Left kidney (tissue), 8 donors: ENCODE measurements at places on chromosomes 5 and 9.
A peak's percentile ranks its signal among the peaks of the same experiment; 100 is the strongest.

- DNase-seq: no peak
Measured at GRCh38 chr5:168740092-168740800, 161.1 kb upstream of the PANK3 start.

DNA sequence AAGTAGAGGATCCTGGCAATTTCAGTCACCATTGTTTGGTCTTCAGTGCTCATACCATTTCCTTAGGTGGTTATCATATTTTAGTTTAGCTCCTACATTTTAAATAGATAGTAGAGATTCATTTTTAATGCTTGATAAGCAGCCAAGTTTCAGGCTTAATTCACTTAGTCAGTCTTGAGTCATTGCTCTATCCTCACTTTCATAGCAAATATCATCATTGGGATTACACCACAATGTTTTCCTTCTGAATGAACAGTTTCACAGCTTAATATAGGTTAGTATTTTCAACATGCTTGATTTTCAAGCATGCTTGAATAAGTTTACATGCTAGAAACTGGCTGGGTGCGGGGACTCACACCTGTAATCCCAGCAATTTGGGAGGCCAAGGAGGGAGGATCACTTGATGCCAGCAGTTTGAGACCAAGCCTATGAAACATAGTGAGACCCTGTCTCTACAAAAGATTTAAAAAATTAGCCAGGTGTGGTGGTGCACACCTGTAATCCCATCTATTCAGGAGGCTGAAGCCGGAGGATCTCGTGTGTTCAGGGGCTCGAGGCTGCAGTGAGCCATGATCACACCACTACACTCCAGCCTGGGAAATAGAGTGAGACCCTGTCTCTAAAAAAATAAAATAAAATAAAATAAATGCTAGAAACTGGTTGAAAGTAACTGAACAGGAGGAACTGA is 339.9 kb downstream of the ADGRV1 start:
- no peak for DNase-seq

DNA sequence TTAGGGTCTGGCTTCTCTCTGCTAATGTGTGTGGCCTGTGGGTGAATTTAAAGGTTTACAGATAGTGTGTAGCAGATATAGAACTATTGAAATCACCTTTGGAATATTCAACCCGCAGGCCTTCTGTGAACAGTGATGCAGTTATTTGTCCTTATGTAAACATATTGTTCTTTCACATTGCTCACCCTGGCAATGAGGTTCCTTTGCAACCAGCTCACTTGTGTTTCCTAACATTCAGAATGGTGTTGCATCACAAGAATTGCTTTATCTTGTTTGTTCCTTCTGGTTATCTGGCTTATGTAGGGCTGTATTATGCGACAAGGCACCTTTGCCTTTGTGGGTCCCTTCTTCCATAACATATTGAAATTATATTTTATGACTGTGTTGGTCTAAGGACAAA is 370.3 kb downstream of the NNT start:
- DNase-seq: no peak

DNA sequence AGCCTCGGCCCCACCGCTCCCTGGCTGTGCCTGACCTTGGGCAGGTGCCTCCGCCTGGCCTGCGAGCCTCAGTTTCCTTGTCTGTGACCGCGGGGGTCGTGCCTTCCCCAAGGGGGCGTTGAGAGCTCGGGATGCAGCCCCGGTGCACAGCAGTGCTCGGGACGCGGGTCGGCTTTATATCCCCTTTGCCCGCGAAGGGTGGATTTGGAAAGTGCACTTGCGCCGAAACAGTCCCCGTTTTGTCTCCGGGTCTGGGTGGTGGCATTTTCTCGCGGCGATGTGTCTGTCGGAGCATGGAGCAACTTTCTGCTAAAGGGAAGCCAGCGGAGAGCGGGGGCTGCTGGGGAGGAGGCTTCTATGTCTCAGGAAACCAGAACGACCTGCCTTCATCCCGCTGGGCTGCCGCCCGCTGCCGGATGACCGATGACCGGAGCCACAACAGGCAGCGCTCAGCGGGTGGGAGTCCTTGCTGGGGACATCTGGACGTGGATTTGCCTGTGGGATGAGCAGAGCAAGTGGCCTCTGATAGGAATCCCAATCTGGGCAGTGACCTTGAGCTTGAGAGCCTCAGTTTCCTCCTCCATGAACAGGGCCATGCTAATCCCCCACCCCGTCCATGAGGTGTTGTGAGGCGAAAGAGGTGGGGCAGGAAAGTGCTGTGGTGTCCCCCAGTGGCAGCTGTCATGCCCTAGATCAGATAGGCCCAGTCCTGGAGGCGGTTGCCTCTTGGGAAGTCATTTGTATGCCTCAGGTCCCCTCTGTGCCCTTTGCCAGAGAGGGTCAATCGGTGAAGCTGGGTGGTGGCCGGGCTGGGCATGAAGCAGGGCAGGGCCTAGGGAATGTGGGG is 651 bp downstream of the HRH2 start:
- no peak for DNase-seq

- DNase-seq: no peak
Measured at GRCh38 chr5:40274568-40274967, 405.1 kb upstream of the PTGER4 start.

- DNase-seq: no peak
Measured at GRCh38 chr5:99239826-99240360, 311.1 kb upstream of the CHD1 start.

- no peak for DNase-seq
Measured at GRCh38 chr5:116297296-116297814, 212.5 kb downstream of the COMMD10 start.

GRCh38 chr9:97398999-97399758 is 12.7 kb upstream of the TDRD7 start:
- DNase-seq: peak; percentile 43

GRCh38 chr5:173265433-173265832 is 30.4 kb upstream of the NKX2-5 start:
- no peak for DNase-seq

DNA sequence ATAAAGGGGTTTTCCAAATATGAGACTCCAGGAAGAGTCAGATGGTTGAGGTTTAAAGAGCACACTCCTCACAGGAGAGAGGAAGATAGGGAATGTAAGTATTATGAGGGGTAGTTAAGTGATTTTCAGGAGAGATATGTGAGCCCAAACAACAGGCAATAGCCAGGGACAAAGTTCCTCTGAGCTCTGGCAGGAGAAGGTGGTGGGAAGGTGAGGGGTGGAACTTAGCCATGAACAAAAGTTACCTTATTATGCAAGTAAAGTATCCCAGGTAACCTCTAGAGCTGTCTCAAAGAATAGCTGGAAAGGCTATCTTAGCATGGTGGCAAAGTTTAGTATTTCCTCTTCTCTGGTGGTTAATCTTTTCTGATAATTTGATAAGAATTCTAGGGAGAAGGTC is 450.5 kb upstream of the PTPRD start:
- no peak for DNase-seq

- no peak for DNase-seq
Measured at GRCh38 chr5:19795218-19795617, 192.8 kb downstream of the CDH18 start.

GRCh38 chr9:16133556-16134227 is 580.8 kb downstream of the CCDC171 start:
- peak; percentile 39 for DNase-seq

GRCh38 chr5:40799258-40799657 is 1.1 kb upstream of the PRKAA1 start:
- no peak for DNase-seq

DNA sequence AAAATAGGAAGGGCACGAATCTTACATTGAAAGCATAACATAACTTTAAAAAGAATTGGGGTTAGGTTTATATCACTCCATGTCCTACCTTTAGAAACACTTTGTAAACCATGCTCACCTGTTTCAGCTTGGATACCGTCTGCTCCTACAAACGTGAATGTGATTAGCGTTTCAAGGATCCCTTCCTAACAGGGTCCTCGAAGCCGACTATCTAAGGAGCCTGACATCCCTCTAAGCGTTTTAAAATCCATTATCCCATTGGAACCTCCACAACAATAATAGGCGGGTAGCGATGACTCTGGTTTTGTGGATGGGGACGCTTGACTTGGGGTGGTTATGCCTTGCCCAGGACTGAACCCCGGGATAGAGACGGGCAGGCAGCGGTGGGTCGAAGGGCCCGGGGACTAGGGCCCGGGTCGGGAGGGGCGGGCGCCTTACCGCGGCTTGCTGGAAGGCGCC is 937 bp downstream of the SVEP1 start:
- DNase-seq: no peak

DNA sequence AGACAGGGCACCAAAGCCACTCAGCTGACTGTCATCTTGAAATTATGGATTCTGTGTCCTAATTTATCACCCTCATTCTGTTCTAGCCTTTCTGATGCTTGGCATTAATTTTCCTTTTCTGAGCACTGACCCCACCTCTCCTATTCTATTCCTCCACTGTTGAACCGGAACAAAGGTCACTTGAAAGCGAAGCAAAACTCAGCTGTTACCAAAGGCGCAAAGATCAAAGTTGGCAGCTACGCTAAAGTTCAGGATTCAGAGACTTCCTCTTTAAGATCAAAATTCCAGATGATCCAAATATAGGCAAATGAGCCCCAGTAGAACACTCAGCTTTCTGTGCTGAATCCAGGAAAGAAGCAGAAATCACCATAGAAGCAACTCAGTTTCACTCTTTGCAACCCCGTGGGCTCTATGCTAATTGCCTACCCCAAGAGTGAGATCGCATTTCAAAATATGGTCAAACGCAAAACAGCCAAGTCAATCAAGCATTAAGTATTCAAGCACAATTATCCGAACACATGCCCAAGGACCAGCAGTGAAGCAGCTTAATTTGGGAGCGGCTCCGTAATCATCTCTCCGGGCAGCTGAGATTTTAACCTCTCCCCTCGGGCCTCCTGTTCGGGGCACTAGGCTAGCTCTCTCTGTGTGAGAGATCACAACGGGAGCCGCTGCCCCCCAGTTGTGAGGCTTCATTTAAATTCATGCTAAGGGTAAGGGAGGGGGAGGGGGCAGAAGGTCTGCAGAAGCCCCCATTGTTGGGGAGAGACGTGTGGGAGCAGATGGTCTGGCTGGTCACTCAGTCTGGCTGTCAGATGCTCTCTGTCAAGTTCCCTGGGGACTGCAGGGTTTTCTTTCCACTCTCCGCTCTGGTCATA is 288.6 kb downstream of the ELAVL2 start:
- DNase-seq: no peak

- no peak for DNase-seq
Measured at GRCh38 chr9:137235424-137236237, 4.9 kb downstream of the SLC34A3 start.

GRCh38 chr5:149860801-149861322 is 83.7 kb downstream of the PDE6A start:
- no peak for DNase-seq

- DNase-seq: no peak
Measured at GRCh38 chr9:12882430-12882829, 107.6 kb downstream of the LURAP1L start.

DNA sequence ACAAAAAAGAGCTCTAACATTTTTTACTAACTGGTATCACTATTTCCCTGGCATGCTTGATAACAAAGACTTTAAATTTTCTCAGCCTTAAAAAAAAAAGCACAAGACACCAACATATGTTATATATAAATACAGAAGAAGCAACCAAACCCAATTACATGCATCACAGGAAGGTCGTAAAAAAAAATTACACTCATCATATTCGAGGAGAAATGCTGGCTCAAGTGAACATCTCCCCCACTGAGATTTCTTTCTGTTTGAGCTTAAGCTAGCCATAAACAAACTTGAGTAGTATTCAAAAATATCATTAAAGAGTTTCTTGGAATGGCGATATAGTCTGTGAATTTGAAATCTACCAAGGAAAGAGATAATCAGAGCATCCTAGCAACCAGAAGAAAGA is 7.5 kb upstream of the MSH3 start:
- DNase-seq: no peak

- DNase-seq: no peak
Measured at GRCh38 chr5:128349044-128349858, 188.8 kb downstream of the FBN2 start.

GRCh38 chr9:32389365-32389764 is 4.9 kb downstream of the ACO1 start:
- DNase-seq: no peak

GRCh38 chr9:89497257-89497963 is 503 bp downstream of the SEMA4D start:
- no peak for DNase-seq

- no peak for DNase-seq
Measured at GRCh38 chr5:94031631-94032030, 290.2 kb upstream of the POU5F2 start.

- DNase-seq: no peak
Measured at GRCh38 chr5:40481241-40481640, 198.5 kb upstream of the PTGER4 start.

- DNase-seq: no peak
Measured at GRCh38 chr9:13292158-13292557, 12.7 kb upstream of the MPDZ start.

DNA sequence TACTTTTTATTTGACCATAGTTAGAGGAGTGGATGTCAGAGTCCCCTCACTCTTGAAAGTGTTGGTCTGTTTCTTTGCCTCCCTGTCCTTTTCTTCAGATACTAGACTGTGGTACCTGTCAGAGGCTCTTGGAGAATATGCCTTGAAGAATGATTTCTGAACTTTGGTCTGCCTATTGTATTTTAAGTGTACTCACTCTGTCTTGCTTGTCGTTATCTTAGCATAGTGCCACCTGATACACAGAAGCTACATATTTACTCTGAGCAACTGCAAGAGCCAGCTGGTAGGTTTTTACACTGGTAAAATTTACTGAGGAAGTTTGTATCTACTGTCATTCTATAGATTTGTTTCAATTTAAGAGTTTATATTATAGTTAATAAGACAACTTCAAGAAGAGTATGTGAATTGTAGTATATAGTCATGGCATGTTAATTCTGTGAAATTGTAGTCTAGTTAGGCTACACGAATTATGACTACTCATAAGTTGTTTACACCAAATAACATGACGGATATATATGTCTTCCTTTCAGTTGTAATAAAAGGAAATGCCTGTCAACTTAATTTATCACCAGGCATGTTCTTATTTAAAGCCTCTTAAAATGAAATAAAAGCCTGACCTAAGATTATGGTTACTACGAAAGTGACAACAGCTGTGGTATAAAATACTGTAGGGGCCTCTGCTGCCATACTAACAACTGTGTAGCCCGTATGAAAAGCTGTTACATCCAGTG is 201.7 kb downstream of the KDM4C start:
- DNase-seq: no peak

GRCh38 chr5:143124593-143124992 is 278.9 kb downstream of the NR3C1 start:
- DNase-seq: no peak

DNA sequence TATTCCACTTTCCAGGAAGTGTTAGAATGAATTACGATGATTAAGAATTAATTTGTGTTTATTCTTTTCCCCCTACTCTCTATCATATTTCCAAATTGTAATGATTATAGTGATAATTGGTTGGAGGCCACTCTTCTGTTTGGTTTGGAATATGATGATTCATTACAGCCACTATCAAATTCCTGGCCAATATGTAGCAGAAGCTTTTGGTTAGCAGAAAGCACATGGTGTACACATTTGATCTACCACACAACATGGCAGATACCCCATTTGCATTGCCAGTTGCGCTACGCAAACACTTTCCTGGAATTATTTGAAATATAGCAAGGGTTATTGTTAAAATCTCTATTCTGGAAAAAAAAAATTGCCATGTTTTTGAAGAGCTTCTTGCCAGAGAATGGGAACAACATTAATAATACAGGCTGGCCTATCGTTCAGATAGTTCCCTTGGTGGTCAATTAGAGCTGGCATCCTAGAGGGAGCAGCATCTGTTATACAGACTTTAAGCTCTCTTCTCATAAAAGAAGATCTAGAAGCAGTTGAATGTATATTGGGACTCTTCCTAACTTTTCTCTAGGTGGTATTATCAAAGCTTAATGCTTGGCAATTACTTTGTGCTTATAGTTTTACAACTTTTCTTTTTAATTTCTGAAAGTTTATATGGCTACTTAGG is 455.0 kb upstream of the ACTBL2 start:
- DNase-seq: no peak

GRCh38 chr9:134186471-134187109 is 22.2 kb upstream of the RNU6ATAC start:
- DNase-seq: no peak
